Stimulated activated CD8-positive, alpha-beta memory T cell treated with anti-CD3 and anti-CD28 coated beads, Interleukin-15, amount 100 ng/mL, for 48 hours (primary cell): ENCODE measurements at places on chromosomes 1 and 21.

DNA sequence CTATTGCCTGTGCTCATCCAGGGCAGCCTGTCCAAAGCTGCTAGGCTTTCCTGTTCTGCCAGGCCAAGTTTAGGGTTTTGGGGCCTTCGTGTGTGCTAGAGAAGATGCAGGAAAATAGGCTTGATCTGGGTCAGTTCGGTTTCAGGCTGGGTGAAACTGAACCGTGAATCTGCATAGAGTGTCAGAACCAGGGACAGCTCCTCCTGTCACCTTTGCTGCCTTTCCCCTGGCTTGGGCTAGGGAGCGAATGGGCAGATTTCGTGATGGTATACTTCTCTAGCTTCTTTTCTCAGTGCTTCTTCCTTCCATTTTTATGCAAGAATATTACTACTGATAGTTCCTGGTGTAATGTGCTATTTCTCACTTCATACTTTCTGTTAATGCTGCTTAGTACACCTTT is 6.0 kb upstream of the AGO1 start:
- no peak for DNase-seq

DNA sequence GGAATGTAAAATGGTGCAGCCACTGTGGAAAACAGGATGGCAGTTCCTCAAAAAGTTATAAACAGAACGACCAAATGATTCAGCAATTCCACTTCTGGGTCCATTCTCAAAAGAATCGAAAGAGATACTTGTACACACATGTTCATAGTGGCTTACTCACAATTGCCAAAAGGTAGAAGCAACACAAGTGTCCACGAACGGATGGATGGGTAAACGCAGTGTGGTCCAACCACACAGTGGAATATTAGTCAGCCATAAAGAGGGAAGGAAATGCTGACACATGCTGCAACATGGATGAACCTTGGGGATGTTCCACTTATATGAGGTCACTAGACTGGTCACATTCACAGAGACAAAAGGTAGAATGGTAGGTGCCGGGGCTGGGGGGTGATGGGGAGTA is 5.3 kb downstream of the KRTAP10-1 start:
- no peak for DNase-seq

- DNase-seq: no peak
Observed at GRCh38 chr1:244303610-244303969, 148.1 kb downstream of the ADSS2 start.

DNA sequence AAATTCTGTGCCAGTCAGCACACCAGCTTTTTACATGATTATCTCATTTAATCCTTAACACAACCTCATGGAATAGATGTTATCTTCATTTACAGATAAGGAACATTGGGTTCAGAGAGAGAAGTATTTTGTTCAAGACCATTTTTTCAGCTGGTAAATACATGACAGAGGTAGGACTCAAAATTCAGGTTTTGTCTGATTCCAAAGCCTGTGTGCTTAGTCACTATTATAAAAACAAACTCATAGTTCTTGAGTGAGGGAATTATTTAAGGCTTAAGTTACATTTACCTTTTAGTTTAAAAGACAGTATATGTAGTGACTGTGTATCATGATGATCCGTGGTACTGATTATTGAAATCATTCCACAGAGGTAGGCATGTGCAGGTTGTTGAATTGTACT is 125.2 kb downstream of the MAGI3 start:
- DNase-seq: no peak
